HuH-7.5 (cell line): ENCODE measurements at places on chromosomes 2 and 18.

- DNase-seq: no peak
Measured at GRCh38 chr2:23069923-23070322, 315.1 kb upstream of the KLHL29 start.

GRCh38 chr2:237731663-237732062, 66.9 kb upstream of the RBM44 start:
- no peak for DNase-seq

DNA sequence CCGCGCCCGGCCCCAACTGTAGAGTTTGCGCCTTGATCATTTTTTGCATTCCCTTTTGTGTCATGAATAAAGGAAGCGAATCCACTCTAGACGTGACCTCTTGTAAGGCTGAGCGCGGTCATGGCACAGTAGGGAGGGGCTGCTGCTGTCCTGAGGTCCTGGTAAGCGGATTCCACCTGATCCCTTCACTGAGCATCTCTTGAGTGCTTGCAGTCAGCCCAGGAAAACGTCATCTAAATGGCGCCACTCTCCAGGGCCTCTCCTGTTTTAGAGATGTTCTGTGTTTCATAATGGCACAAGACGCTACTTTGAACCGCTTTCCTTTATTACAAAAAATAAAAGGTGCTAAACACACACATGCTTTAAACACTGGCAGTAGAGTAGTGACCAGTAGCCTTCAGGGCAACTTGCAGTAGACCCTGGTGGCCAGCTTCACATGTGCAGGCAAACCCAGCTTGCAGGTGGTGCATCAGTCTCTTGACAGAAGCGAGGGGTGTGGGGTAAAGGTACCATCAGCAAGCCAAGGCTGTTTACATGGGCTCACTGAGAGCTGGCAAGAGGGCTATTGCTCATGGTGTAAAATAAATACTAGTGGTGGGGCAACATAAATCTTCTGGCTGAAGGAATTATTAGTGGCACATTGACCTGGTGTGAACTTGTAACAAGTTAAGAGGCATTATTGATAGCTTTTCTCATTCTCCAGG, 43.0 kb upstream of the ACKR3 start:
- DNase-seq: no peak

GRCh38 chr2:6933911-6934310, 16.7 kb downstream of the RNF144A start:
- DNase-seq: no peak

- no peak for DNase-seq
Measured at GRCh38 chr2:175627405-175627804, 374.7 kb downstream of the LNPK start.

- DNase-seq: no peak
Measured at GRCh38 chr2:72797740-72798139, 28.1 kb downstream of the EXOC6B start.

DNA sequence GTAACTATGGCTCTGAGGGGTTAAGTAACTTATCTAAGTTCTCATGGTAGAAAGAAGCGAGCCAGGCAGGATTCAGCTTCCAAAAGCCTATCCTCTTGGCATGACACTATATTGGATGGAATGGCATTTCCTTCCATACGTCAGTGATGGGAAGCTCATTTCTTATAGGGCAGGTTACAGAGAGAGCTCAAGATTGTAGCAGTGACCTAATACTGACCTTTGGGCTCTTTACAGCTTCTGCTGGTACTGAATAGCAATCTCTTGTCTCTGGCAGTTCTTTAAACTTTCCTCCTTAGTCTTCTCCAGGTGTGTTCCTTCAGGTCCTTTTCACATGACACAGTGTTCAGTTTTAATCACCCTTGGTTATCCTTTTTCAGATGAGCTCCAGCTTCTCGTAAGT, 133.0 kb downstream of the HRH4 start:
- no peak for DNase-seq

GRCh38 chr2:159290289-159290907, 3.9 kb upstream of the WDSUB1 start:
- DNase-seq: peak; percentile 12

DNA sequence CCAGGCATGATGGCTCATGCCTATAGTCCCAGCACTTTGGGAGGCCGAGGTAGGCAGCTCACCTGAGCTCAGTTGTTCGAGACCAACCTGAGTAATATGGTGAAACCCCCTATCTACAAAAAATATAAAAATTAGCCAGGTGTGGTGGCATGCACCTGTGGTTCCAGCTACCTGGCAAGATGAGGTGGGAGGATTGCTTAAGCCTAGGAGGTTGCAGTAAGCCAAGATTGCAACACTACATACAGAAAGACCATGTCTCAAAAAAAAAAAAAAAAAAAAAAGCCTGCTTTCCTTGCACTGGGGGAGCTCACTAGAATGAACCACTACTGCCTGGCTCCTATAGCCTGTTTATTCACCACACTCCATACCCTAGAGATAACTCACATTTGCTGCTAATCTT, 7.4 kb upstream of the MAT2A start:
- no peak for DNase-seq

- no peak for DNase-seq
Measured at GRCh38 chr18:76367168-76368125, 127.6 kb downstream of the ZNF516 start.

DNA sequence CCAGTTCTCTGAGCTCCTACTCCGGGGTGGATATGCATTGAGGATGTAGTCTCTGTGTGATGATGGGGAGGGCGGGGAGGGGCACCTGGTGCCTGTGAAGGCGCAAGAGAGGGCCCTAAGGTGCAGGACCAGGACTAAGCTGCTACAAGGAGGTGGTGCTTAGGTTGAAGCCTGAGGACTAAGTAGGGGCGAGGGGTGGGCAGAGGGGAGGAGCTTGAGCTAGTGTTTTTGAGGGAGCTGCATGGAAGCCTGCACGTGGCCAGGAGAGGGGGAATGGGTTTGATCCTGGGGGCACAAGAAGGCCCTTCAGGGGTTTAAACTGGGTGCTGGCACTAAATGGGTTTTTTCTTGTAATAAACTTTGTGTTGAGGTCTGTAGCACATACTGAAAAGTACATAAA, 105.0 kb downstream of the UGGT1 start:
- no peak for DNase-seq

- DNase-seq: no peak
Measured at GRCh38 chr2:236525411-236525997, 44.1 kb upstream of the ACKR3 start.

DNA sequence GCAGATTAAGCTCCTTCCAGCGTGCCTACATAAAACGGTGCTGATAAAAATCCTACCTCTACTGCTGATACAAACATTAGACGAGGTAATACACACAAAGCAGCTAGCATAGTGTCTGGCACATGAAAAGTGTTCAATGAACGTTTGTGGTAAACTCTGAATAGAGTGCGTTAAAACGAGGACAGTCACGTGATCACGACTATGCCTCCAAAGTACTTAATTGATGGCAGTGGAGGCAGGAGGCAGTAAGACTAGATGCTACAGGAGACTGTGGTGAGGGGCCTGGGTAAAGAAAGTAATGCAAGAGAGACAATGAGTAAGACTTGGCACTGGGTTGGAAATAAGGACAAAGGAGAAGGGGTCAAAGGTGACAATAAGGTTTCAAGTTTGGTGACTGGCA, 32.1 kb upstream of the LHCGR start:
- DNase-seq: no peak

- no peak for DNase-seq
Measured at GRCh38 chr18:13618760-13619438, 107.5 kb downstream of the FAM210A start.

- no peak for DNase-seq
Measured at GRCh38 chr2:42984081-42984480, 191.7 kb upstream of the HAAO start.

GRCh38 chr18:76167410-76167809, 327.6 kb downstream of the ZNF516 start:
- DNase-seq: no peak

- DNase-seq: no peak
Measured at GRCh38 chr2:98472132-98472650, 27.5 kb downstream of the INPP4A start.

GRCh38 chr2:78132391-78133370, 610.5 kb upstream of the LRRTM4 start:
- DNase-seq: no peak

GRCh38 chr18:57437402-57437765, 2.2 kb downstream of the ONECUT2 start:
- DNase-seq: no peak

DNA sequence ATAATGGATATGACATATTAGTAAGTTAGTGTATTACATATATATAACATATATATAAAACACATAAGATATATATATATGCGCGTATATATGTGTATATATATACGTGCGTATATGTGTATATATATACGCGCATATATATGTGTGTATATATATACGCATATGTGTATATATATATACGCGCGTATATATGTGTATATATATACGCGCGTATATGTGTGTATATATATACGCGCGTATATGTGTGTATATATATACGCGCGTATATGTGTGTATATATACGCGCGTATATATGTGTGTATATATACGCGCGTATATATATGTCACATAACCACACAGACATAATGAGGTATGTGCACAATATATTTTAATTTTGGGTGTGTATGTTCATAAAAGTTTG, 327.8 kb downstream of the MEIS1 start:
- no peak for DNase-seq

DNA sequence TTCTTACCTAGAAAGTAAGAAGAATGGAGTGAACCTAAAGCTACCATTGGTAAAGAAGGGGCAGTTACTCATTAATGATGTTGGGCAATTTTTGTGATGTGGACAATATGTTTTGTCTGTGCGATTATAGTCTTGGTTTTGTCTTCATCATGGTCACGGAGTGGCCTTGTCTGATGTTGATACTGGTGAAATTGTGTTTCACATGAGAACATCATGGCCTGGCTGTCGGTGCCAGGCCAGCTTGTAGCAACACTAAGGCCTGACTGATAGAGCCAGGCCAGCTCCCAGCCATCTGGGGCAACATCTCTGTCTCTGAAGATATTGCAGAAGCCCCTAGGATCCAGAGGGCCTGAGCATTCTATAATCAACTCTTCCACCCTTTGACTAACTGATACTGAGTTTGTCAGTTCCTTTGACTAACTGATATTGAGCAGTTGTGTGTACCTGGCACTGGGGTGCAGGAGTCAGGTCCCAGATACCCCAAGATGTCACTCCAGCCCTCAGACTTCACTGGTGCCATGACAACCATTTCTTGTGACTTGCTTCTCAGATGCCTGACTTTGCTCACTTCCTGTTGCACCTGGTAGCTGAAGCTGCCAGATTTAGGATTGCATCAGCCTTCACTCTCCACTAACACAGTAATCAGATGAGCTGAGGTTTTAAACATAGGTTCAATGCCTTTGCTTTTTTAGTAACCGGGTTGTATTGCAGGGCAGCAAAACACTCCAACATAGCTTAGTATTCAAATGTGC, 62.5 kb downstream of the RPIA start:
- no peak for DNase-seq

DNA sequence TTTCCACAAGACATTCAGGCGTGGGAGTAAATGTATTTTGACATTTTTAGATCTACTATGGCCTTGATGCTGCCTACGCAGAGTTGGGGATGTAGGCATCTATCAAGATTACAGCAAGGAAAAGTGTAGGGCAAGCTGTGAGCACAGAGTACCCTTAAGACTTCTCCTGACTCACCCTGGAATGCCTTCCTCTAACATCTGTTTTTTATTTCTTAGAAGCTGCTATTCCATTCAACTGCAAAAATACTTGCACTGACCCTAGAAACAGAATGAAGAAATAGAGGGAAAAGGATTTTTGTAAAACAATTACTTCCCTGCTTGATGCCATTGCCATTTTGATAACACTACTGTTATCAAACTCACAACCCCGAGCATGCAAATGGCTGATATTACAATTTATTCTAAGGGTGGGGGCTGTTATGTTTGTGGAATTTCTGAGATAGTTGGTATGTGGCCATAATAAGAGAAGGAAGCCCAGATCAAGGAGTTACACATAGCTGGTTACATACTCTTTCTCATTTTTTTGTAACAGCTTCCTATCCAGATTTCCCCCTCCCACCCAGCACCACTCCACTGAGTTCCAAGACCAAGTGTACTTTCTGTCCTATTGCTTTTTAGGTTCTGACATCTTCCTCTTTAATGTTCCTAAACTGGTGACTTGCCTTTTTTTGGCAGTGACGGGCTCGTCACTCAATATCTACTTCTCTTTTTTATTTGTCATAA, 6.0 kb upstream of the ROCK1 start:
- DNase-seq: no peak

DNA sequence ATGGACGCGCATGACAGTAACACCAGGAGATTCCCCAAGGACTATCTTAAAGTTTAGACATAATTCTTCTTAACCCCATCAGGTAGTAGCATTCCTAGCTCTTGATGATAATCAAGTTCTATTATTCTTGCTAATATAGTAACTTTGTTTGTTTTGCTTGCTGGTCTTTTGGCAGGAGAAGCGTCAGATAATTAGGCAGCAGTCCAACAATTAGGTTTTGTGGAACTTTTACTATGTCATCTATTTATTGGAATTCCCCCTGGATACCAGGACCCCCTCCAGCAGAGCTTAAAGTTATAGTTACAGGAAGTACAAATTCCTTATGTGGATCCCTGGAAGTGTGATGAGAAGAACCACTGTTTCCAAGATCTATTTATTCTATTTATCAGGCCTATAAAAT, 1138.0 kb upstream of the FAM98A start:
- no peak for DNase-seq

GRCh38 chr2:70011335-70011734, 49.9 kb upstream of the ASPRV1 start:
- no peak for DNase-seq

DNA sequence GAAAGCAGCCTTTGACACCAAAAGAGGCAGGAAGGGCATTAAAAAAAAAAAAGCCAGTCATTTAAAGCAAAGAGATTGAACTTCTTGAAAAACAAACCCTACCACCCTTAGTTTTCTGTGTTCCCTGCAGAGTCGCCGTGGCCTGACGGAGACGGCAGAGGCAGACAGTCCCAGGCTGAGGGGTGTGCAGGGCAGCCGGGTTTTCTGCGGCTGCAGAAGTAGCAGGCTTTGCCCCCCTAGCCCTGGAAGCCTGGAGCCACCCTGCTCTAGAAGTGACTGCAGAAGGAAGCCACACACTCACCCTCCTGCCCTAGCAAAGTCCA, 2.8 kb downstream of the INPP5D start:
- no peak for DNase-seq

DNA sequence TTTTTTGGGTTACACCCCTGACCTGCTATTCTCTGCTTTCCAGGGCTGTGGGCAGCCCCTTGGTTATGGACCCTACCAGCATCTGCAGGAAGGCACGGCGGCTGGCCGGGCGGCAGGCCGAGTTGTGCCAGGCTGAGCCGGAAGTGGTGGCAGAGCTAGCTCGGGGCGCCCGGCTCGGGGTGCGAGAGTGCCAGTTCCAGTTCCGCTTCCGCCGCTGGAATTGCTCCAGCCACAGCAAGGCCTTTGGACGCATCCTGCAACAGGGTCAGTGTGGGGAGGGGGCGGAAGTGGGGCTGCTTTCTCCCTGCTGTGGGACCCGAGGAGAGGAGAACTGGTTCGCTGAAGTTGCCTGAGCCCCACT, 9.7 kb upstream of the WNT10A start:
- no peak for DNase-seq

- DNase-seq: no peak
Measured at GRCh38 chr2:222450021-222450420, 25.7 kb downstream of the SGPP2 start.
